ENCODE measurements at places on chromosomes 1 and 21. TPM values are rescaled to one million over a fixed set of nuclear protein-coding genes. Genes with fewer than 3 reads are reported as not detected.
A peak's percentile ranks its signal among the peaks of the same experiment; 100 is the strongest.

DNA sequence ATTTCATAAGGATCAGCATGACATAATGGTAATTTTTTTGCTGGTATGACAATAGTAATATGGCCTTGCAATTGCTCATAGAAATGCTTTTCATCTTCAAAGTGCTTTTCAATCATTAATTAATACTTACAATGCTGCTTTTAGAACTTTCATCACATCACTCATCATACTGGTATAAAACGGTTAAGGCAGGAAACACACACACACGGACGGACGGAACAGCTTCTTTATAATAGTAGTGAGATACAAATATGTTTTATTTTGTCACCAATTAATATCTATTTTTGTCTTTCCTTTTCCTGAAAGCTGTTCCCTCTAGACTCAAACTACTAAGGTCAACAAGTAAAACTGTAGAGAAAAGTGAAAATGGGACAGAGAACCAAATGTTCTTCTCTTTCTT is 353.9 kb upstream of the PKN2 start:
- no peaks in the 10 kb centered on the region for H3K27me3 ChIP-seq
- H3K4me3 ChIP-seq: no peak overlapping the region
- no peaks in the 10 kb centered on the region for H3K4me1 ChIP-seq
- H3K27ac ChIP-seq: no peak overlapping the region
- DNase-seq: no peak

DNA sequence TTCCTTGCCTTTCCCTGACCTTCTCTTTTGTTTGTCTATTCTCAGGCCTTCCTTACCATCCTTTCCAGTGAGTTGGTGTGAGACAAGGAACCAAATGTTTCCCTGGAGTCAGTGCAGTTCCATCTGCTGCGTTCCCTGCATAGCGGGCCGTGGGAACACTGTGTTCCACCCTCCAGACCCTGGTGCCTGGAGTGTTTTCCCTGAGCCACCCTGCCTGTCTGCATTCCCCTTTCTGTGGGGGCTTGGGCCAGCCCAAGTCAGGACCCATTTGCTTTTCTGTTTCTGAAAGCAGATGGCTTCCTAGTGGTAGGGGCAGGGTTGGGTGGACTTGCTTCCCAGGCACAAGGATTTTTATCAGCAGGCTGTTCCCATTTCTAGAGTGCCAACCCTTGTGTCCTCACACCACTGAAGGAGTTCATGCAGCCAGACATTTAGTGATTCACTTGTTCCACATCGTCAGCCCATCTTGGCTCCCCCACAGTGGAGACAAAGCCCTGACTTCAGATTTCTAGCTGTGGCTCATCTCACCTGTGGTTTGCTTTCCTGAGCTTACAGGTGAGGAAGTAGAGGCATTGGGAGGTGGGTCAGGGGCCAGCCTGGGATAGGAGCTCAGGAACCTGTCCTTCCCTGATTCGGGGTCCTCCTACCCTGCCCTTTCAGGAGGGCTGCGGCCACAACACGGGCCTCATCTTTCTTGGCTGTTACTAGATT is 14.1 kb upstream of the MYOG start:
- no peak overlapping the region for H3K27ac ChIP-seq
- no peak for DNase-seq
- peaks cover 3% of the 10 kb centered on the region for H3K27me3 ChIP-seq
- no peaks in the 10 kb centered on the region for H3K36me3 ChIP-seq
- no peaks in the 10 kb centered on the region for H3K4me1 ChIP-seq

DNA sequence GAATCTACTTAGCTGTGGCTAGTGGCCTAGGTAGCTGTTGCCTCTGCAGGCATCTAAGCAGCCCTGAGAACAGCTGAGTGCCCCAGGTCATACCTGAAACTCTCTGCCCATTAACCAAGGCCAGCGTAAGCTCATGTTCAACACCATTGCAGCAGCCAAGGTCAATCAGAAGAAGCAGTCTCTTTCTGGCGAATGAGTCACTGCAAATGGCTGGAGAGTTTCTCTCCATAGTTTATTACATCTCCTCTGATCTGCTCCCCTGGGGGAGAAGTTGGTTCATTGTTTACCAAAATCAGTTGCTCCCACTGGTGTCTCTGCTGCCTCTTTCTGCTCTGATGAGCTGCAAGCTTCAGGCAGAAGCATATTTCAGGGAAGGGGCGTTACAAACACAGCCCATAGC is 6.9 kb upstream of the BCL9 start:
- peaks cover 23% of the 10 kb centered on the region for H3K4me1 ChIP-seq
- peak; percentile 33 for DNase-seq
- H3K4me3 ChIP-seq: no peak overlapping the region
- H3K27me3 ChIP-seq: no peaks in the 10 kb centered on the region

Gene PROK1
- 4.4 TPM for total RNA-seq

GRCh38 chr1:118503752-118504151 is 318.7 kb upstream of the SPAG17 start:
- no peaks in the 10 kb centered on the region for H3K36me3 ChIP-seq
- H3K27ac ChIP-seq: no peak overlapping the region
- DNase-seq: no peak
- no peaks in the 10 kb centered on the region for H3K27me3 ChIP-seq
- H3K4me1 ChIP-seq: no peaks in the 10 kb centered on the region
- H3K4me3 ChIP-seq: no peak overlapping the region

Gene NUDT4B
- 42.1 TPM for total RNA-seq

Data from adrenal gland (tissue), 19 donors.